Activated T-helper 2 cell treated with anti-CD3 and anti-CD28 coated beads, Interferon-gamma antibody, Interleukin-2, Interleukin-4, amounts not matched to agents 10 μg/mL and 5 μg/mL and 100 μg/mL, durations not matched to agents 14 hours and 24 hours and 36 hours (primary cell): ENCODE measurements at places on chromosomes 1 and 21. TPM values are rescaled to one million over a fixed set of nuclear protein-coding genes. Genes with fewer than 3 reads are reported as not detected.

DNA sequence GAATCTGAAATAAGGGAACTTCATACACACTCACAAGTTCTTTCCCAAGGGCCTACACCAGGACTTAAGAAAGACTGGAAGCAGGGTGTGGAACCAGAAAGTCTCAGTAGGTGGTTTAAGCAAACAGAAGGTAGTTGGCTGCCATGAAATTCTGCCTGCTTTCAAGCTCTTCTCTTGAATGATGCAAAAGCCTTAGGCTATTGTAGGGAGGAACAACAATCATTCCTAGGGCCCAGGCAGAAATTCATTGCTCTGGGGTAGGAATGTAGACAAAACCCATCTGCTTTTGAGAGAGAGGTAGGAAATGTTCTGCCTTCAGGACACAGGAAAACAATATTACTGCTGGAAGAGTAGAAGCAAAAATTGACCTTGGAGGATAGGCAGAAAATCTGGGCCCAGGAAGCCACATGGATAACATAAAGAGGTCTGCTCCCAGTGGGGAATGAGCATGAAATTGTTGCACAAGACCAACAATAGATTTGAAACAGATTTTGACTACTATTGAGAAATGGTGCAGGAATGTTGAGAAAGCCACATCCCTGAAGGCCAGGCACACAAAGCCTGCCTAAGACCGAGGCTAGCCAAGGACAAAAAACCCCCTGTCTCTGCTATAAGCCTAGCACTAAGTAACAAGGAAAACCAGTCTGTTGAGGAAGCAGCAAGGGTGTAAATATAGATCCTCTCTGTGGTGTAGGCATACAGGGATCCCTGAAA is 22.7 kb upstream of the SFT2D2 start:
- DNase-seq, result no peak

- no peak for DNase-seq
Observed at GRCh38 chr1:100968621-100969020, 57.0 kb downstream of the DPH5 start.

GRCh38 chr21:26753822-26754221 is 91.4 kb downstream of the ADAMTS1 start:
- DNase-seq, result no peak

SAMD13 gene
- 0.30 and 0.44 TPM in 2 replicates for total RNA-seq

DNA sequence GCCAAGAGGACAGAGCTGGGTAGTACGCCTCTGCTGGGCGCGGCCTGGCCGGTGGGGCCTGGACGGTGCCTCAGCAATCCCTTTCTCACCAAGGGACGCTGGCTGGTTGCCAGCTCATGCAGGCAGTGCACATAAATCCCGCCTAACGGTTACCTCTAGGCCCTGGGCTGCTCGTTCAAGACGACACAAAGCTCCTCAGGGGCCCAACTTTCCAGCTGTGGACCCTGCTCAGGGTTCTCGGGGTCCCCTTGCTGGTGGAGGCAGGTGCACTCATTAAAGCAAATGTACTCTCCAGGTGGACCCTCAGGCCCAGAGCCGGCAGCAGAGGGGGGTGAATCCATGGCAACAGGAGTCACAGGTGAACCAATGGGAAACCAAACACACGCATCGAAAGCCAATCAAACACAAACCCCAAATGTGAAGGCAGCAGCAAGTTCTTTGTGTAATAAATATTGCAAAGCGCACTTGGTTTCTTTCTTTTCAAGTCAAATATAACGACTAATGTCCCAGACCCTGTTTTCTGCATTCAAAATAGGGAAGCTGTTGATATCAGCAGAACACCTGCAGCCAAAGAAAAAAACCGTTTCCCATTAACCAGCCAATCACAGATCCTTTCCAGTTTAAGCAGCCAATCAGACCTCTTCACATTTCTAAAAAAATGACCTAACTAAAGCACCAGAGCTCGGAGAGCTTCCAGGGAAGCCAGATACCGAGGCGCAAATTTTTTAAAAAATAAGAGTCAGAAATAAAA is 26.1 kb upstream of the CLSTN1 start:
- DNase-seq, result no peak

DNA sequence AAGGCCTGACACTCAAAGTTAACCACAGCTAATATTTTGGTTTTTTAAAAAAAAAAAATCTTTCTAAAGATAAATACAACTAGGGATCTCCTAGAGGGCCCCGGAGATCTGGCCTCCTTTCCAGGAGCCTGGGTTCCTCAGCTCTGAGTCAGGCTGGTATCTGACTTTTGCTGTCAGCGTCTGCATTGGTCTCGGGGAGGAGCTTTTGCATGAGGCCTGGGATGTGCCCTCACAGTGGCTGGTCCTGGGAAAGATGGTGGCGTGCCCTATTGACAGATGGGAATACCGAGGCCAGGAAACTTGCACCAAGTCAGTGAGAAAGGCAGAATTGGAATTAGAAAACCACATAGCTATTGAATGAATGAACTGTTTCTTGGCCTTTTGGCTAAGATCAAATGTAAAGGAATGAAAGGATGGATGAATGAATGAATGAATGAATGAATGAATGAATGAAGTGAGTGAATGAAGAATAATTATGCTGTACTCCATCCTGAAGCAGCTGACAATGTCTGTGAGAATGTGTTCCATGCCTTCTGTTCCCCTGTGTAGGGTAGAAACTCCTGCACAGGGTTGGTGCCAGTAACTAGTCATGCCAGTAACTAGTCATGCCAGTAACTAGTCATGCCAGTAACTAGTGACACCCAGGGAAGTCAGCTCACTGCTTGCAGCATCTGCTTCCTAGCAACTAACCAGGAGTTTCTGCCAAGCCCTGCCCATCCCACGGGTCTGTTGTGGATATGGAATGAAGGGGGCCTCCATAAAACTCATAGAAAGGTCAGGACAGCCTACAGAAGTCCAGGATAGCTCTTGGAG is 242.5 kb upstream of the VAMP3 start:
- no peak for DNase-seq

DNA sequence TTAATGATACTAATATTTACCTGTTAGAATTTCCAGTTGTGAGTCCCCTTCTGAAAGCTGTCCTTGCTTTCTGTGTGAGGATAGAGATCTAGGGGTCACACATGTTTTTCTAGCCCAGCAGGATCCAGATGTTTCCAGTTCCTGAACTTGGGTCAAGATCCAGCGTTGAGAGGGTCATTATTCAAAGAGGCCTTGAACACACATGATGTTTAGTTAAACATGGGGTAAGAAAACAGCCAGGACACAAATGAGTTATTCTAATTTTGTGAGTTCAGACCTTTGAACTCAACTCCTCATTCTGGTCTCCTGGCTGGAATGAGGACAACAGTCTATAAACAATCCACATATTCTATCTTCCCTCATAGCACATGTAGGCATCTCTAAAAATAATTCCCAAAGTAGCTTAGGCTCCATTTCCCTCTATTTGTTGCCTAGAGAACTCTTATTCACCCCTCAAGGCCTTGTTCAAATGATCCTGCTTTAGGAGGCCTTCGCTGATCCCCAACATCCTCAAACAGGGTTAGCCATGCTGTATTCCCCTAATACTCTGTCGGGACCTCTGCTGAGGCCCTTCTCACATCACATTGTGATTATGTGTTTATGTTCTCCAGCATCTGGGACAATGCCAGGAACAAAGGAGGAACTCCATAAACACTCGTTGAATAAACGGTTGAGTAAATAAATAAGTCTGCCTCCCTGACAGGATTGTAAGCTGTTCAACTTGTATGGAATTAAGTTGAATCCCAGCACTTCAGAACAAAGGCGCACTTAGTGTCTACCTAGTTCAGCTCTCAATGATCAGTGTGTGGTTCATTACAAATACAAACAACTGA is 15.0 kb upstream of the KCNN3 start:
- DNase-seq, result no peak

NPPB gene
- total RNA-seq, result not detected in 2 replicates

DNA sequence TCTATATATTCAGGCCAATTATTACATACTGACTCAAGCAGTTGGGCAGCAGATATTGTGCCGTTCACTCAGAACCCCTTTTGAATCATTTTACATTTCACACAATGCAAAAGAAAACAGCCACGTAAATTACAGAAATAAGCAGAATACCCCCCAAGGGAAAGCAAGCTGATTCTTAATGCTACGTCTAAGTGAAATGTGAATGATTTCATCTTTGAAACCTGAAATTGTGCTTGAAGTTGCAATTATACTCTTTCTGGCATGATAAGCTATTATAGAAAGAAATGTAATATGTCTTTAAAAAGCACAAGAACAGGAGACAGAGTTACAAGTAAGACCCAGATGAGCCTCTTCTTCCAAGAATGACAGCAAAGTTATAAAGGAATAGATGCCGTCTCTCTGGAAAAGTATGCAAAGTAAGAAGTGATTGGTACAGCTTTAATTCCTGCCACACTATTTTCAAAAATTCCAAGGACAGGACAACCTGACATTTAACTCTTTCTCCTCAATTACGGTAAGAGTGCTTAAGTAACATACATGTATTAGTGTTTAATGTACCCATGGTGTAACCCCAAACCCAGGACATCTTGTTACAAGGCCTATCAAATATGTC is 891.5 kb upstream of the ADGRL2 start:
- no peak for DNase-seq

- no peak for DNase-seq
Observed at GRCh38 chr1:217770918-217771317, 139.8 kb downstream of the SPATA17 start.

- DNase-seq, result no peak
Observed at GRCh38 chr1:38690790-38691449, 168.7 kb downstream of the RRAGC start.

DNA sequence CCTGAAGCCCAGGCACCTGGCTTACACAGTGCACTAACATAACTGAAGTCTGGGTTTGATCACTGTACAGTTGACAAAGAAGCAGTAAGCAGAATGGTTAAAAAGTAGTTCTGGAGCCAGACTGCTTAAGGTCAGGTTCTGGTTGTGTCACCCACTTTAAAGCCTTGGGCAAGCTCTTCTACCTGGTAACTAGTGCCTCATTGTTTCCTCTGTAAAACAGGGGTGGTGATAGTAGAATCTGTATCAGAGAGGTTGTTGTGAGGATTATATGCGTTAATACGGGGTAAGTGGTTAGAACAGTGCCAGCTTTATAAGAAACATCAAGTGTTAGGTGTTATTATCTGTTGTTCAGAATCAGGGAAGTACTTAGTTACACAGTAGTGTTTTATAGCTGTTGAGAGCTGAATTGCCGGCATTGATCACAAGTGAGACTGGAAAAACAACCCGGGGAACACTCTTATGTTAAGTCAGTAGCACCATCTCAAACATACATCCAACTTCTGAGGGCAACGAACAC is 3.7 kb downstream of the BACH1 start:
- DNase-seq, result no peak

DNA sequence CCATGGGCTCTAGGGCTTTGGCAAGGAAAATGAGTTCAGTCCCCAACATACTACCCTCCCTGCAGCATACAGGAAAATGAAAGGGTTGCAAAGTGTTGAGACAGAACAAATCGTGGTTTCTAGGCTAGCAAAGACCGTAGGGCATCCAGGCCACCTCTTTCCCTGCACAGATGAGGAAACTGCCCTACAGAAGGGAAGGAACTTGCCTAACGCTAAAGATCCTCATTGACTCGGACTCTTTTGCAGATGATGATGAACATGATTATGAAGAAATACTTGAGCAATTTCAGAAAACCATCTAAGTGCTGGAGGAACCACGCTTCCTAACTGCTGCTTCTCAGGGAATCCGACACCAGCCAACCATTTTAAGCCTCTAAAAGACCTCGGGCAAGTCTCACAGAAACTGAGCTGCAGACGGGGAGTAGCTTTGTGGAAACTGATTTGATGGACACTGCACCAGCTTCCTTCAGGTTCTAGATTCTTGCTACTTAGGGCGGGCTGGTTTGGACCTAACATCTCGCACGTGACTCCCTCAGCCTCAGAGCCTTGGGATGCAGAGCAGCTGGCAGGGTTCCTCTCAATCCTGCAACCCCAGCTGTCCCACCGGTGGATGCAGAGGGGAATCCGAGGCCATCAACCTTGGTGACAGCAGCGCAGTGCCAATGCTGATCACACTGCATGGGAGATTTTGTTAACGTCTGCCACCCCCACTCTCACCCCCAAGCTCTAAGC is 13.4 kb downstream of the THEMIS2 start:
- no peak for DNase-seq

L1TD1 gene
- not detected in 2 replicates for total RNA-seq

KRTAP10-2 gene
- total RNA-seq, result not detected in 2 replicates

- DNase-seq, result no peak
Observed at GRCh38 chr1:178037510-178038253, 56.2 kb upstream of the RASAL2 start.

DNA sequence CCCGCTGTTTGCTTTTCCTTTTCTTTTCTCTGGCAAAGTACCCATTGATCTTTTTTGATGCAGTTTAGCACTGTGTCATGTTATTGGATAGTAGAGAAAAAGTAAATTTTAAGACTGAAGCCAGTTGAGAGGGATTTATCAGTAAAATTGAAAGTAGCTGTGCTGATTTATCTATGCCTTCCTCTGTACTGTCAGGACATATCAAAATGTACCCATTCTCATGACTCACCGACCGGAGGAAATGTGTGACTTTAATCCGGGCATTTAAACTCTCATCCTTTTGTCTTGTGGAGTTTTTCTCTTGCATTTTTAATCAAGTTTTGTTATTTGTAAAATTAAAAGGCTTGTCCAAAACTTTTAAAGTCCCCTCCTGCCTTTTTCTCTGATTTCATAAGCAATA is 276.6 kb upstream of the FMN2 start:
- no peak for DNase-seq

DNA sequence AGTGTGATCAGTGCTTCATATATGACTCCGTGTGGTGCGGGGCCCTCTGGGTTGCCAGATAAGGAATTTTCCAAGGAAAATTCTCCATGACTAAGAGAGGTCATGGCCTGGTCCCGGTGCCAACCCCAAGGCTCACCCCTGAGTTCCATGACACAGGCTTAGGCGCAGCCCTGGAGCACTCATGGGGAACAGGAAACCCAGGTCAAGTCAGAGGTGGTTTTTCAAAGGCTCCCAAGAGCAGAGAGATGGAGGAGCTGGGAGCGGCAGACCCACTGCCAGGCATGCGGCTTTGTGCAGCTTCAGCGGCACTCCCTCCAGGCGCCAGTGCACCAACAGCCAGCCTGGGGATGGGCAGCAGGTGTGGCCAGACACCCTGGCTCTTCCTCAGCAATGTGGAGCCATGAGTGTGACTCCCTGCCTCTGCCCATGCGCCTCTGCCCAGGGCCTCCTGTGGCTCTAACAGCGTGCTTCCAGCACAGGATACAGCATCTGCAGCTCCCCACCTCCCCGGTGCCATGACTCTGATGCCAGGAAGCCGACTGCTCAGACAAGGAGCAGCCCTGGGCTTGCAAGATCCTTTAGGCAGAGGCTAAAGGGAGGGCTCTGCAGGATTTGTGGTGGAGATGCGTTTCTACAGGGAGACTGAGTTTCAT is 47.3 kb downstream of the GPR161 start:
- no peak for DNase-seq

FCAMR gene
- total RNA-seq, result not detected in 2 replicates

- DNase-seq, result no peak
Observed at GRCh38 chr1:104593413-104594187, 843.9 kb downstream of the AMY1C start.

CCDC17 gene
- 2.5 and 2.8 TPM in 2 replicates for total RNA-seq

DNA sequence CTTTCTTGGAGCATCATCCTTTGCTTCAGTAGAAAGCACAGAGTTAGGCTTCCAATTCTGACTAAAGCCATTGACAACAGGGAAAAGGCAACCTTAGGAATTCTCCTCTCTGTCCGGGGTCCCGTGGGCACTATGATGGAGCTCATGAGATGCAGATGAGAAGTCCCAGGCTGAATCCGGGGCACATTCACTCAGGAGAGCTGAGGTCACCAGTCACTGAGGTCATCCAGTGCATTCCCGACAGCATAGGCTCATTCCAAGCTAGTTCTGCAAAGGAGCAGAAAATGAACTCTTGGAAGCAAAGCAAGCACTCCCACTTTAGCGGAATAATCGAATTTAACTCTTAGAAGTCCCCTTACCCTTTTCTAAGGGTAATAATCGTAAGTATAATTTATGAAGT is 6.8 kb downstream of the CR1 start:
- DNase-seq, result no peak

- DNase-seq, result no peak
Observed at GRCh38 chr1:67840449-67840848, 7.2 kb upstream of the GNG12 start.
